ENCODE measurements at places on chromosomes 4 and X. TPM values are rescaled to one million over a fixed set of nuclear protein-coding genes. Genes with fewer than 3 reads are reported as not detected.

The EDA2R gene
- 4.6 TPM for total RNA-seq

DNA sequence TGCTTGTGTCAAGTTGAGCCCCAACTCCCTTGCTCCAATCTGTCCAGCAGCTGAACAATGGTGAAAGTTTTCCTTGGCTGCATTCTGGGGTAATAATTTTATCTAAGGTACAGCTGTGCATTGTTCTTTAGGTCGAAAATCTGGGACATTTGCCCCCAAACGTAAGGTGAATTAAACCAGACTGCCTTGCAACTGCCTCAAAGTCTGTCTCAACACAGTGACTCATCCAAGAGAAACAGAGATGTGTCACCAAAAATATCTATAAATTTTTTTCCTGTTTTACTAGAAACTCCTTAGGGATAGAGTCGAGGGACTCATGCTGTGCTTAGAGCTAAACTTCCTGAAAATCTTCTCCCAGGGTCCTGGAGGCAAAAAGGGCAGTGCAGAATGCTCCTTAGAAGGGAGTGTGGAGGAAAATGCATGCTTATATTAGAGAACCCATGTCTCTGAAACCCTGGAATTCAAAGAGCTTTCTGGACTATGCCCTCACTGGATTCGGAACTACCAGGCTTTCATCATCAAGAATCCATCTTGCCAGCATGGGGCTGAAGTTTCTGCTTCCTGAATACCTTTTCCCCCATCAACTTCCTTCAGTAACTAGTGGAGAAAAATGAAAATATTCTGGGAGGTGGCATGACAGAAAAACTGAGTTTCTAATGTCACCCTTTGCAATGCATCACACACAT lies 115.7 kb downstream of the PALLD start:
- peaks cover 7% of the 10 kb centered on the region for H3K4me1 ChIP-seq
- no peak overlapping the region for H3K4me3 ChIP-seq
- H3K36me3 ChIP-seq, result no peaks in the 10 kb centered on the region
- ATAC-seq, result no peak

The P2RY8 gene
- 1.4 TPM for total RNA-seq

- H3K4me3 ChIP-seq, result peak overlapping the region; percentile 97
- peak overlapping the region; percentile 96 for H3K27ac ChIP-seq
- peaks cover 43% of the 10 kb centered on the region for H3K4me1 ChIP-seq
- no peaks in the 10 kb centered on the region for H3K36me3 ChIP-seq
These were observed 876 bp downstream of the KLHL2 start for GRCh38 chr4:165208221-165208652.

- H3K27ac ChIP-seq, result no peak overlapping the region
- no peaks in the 10 kb centered on the region for H3K4me1 ChIP-seq
- H3K4me3 ChIP-seq, result no peak overlapping the region
- no peaks in the 10 kb centered on the region for H3K27me3 ChIP-seq
- ATAC-seq, result no peak
- H3K36me3 ChIP-seq, result no peaks in the 10 kb centered on the region
These were observed 65.7 kb upstream of the FGF13 start for GRCh38 chrX:138777230-138777629.

DNA sequence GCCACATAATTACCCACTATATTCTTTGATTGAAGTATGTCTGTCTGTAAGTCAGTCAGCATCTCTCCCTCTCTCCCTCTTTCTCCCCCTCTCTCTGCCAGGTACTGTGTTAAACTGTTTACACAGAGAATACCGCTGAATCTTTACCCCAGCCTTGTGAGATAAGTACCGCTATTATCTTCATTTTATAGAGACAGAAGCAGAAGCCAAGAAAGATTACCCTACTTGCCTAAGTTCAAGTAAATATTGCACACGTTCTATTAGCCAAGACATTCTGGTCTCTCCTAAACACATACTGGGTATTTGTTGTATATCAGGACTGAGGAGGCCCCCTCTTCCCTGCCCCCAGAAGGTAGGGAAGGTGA lies 695 bp upstream of the GPR101 start:
- no peak for ATAC-seq
- H3K4me3 ChIP-seq, result no peak overlapping the region

GRCh38 chr4:112358415-112358814 lies 61.2 kb downstream of the ALPK1 start:
- H3K27me3 ChIP-seq, result no peaks in the 10 kb centered on the region
- H3K36me3 ChIP-seq, result no peaks in the 10 kb centered on the region
- H3K4me3 ChIP-seq, result no peak overlapping the region
- no peaks in the 10 kb centered on the region for H3K4me1 ChIP-seq

The FGFBP2 gene
- total RNA-seq, result 5.2 TPM

The TMEM154 gene
- total RNA-seq, result 13.6 TPM

- no peak overlapping the region for H3K4me3 ChIP-seq
- ATAC-seq, result no peak
- H3K27me3 ChIP-seq, result no peaks in the 10 kb centered on the region
- no peak overlapping the region for H3K27ac ChIP-seq
- no peaks in the 10 kb centered on the region for H3K36me3 ChIP-seq
These were observed 124.5 kb downstream of the CFAP299 start for GRCh38 chr4:80459918-80460473.

GRCh38 chr4:93475730-93476129 lies 352.8 kb upstream of the ATOH1 start:
- H3K36me3 ChIP-seq, result no peaks in the 10 kb centered on the region
- no peaks in the 10 kb centered on the region for H3K4me1 ChIP-seq
- ATAC-seq, result no peak

The IGFBP7 gene
- 812 TPM for total RNA-seq

- no peak overlapping the region for H3K4me3 ChIP-seq
- H3K27ac ChIP-seq, result no peak overlapping the region
- ATAC-seq, result no peak
- no peaks in the 10 kb centered on the region for H3K36me3 ChIP-seq
- no peaks in the 10 kb centered on the region for H3K4me1 ChIP-seq
These were observed 16.9 kb downstream of the LHFPL1 start for GRCh38 chrX:112662559-112663427.
